ENCODE measurements at places on chromosomes 5 and 9.
A peak's percentile ranks its signal among the peaks of the same experiment; 100 is the strongest.

GRCh38 chr5:665541-665955, 27.6 kb downstream of the TPPP start:
- DNase-seq = no peak

DNA sequence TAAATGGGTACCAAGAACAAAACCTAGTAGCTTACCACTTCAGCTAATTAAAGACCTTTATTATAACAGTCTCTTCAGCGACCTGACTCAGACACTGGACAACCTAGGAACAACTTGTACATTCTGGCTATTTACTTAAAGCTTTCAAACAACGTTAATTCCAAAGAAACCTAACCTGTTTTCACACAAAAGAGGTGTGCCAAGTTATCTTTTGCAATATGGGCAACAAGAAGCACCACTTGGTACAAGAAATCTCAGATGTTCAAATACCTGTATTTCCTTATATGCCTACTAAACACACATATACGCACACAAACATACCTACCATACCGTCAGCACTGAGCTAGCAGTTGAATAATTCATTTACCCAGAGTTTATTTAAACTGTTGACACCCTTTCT, 23.0 kb downstream of the RNF145 start:
- DNase-seq = no peak

DNA sequence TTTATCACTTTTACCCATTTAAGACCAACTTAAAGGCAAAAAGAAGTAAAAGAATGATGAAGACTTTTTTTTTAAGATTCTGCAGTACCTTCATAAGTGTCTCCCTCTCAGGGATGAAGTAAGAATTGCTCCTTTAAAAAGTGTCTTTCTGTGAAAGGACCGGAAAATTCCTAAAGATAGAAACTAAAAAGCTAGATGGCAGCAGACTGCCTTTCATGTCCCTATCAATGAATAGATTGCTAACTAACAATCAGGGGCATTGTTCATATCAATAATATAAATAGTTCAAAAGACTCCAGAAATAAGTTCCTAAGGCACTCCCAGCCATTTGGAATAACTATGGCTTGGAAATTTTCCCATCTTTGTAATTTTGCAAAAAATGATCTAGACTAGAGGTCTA, 558.0 kb downstream of the PDE4D start:
- DNase-seq = peak; percentile 17

DNA sequence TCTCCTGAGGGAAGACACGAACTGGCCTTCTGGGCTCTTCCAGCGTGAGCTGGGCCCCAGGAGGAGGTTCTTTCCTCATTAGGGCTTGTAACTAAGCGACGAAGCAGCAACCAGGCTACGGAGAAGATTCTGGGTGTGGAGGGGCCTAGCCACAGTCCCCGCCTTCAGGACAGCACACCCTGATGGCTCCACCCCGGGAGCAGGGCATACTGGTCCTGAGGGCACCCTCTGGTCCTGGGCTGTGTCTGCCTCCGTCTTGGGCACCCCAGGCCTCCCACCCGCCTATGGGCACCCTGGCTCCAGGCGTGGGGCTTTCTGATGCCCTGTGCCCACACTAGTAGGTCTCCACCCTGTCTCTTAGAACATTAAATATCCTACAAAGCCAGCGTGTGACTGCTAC, 136.4 kb downstream of the OLFM1 start:
- DNase-seq = no peak

DNA sequence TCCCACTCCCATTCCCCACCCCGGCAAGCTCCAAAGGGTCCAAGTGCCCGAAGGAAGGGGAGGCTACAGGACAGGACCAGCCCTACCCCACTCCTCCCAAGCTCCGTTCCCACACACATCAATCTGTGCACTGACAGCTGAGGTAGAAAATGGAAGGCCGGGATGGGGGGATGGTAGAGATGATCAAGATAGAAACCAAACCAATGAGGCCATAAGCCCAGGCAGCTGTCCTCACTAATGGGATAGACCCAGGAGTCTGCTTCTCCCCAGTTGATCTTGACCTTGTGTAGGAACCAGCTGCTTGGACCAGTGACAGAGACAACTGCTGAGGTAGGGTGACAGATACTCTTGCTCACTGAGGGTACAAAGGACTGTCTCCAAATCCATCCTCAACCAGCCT, 38.6 kb downstream of the B4GALT1 start:
- DNase-seq = no peak

All from SW 1271 (cell line).